NCI-H1436 treated with DMSO at 0.1 percent for 48 hours (cell line): ENCODE measurements at places on chromosomes 3 and 15.

- DNase-seq: no peak
Observed at GRCh38 chr3:115790759-115791158, 167.4 kb downstream of the GAP43 start.

GRCh38 chr3:174355505-174355904 lies 503.6 kb upstream of the NAALADL2 start:
- peak; percentile 30 for DNase-seq

DNA sequence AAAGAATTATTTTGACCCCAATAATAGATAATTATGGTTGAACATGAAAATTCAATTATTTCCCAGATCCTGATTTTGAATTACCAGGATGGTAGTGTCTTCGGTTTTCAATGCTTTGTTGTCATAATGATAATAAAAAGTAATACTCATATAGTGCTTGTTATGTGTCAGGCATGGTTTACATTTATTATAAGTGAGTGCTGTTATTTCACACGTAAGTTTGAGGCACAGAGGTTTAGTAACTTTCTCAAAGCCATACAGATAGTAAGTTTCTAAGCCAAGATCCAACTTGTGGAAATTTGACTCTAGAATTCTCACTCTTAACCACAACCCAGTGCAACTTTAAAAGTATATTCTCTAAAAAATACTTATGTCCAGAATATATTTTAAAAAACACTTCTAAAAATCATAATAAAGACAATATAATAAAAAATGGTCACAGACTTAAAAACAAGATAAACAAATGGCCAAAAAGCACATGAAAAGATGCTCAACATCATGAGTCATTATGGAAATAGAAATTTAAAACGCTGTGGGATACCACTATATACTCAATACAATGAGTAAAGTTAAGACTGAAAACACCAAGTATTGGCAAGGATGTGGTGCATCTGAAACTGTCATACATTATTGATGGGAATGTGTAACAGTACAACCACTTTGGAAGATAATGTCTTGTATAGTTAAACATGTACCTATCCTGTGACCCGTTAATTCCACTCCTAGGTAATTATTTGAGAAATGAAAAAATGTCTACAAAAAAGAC lies 45.2 kb downstream of the SPRED1 start:
- no peak for DNase-seq

DNA sequence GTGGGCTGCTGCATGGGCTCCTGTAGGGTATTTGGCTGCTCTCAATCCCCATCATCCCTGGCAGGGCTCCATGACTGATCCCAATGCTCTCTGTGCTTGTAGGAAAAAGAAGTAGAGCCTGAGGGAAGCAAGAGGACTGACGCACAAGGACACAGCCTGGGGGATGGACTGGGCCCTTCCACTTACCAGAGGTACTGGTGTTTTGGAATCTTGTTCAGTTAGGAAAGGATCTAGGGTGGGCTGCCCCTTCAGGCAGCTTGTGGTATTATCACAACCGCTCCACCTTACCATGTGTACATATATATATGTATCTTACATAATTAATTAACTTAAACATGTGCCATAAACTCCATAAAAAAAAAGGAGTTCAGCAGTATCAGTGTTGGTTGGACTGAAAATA lies 1.3 kb downstream of the SLC28A2 start:
- DNase-seq: no peak

DNA sequence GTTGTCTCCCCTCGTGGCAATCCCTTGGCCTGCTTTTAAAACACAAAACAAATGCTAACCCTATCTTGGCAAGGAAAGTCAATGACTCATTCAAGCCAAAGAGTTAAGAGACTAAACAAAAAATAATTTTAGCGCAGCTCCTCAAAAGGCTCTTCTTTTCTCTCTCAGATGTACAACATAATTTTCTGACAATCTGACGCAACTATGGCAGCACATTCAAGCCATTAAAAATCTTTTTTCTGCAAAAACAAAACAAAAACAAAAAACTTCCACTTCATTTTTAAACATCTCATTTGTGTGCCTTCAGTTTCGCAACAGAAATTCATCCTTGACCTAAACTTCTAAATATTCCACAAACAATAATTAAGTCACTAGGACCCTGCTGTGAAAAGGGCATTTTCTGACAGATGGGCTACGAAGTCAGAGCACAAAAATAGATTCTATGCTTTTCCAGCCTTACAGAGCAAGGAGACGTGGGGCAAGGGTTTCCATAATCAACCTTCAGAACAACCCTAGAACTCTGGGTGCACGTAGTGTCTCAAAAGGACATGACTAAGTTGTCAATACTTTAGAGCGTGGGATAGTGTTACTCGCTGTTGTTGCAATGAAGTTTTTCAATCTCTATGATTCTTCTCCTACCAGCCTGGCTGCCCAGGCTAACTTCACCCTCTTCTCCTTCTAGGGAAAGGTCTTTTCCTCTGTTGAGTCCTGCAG lies 84.3 kb downstream of the MB21D2 start:
- DNase-seq: no peak

DNA sequence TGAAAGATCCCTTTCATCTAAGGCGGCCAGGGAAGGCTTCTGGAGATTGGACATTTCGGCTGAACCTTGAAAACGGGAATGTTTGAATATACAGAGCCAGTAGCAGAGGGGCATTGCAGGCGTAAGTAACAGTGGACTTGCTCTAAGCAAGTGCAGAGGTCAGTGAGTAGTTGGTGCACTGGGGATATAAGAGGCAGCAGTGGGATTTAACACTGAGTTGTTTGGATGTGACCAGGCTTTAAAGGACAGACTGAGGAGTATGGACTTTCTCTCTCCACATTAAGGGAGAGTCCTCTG lies 1.3 kb downstream of the ARNT2 start:
- no peak for DNase-seq

- DNase-seq: no peak
Observed at GRCh38 chr15:67259379-67259778, 4.8 kb downstream of the IQCH start.

DNA sequence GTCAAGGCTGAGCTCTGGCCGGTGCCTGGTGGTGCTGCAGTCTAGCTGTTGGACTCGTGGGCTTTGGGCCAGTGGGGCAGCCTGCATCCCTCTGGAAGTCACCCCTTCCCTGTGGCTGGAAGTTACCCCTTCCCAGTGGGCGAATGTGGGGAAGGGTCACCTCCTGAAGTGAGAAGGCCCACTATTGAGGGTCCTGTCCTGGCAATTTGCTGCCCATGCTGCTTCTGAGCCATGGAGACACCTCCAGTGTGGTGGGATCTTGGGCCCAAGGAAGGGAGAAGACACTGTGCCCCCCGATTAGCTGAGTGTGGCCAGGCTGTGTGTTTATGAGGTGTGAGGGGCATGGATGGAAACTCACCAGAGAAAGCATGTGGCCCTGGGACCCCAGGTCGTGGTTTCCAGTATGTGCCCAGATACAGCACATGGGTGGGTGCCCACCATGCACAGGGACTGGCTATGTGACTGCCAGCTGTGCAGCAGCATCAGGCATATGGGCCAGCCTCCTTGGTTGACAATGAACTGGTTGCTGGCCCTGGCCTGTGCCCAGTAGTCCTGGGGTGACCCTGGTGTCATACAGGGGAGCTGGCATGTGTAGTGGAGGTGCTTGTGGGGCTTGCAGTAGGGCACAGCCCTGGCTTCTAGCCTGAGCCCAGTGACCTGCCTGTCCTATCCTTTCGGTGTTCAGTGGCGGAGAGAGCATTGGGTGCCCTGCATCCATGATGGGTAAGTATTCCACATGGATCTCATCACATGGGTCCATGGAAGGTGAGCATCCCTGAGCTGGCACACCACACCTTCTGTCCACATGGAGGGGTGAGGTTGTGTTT lies 221.2 kb downstream of the SNRPN start:
- DNase-seq: no peak

GRCh38 chr15:46410705-46411104 lies 775.9 kb downstream of the SQOR start:
- DNase-seq: no peak

DNA sequence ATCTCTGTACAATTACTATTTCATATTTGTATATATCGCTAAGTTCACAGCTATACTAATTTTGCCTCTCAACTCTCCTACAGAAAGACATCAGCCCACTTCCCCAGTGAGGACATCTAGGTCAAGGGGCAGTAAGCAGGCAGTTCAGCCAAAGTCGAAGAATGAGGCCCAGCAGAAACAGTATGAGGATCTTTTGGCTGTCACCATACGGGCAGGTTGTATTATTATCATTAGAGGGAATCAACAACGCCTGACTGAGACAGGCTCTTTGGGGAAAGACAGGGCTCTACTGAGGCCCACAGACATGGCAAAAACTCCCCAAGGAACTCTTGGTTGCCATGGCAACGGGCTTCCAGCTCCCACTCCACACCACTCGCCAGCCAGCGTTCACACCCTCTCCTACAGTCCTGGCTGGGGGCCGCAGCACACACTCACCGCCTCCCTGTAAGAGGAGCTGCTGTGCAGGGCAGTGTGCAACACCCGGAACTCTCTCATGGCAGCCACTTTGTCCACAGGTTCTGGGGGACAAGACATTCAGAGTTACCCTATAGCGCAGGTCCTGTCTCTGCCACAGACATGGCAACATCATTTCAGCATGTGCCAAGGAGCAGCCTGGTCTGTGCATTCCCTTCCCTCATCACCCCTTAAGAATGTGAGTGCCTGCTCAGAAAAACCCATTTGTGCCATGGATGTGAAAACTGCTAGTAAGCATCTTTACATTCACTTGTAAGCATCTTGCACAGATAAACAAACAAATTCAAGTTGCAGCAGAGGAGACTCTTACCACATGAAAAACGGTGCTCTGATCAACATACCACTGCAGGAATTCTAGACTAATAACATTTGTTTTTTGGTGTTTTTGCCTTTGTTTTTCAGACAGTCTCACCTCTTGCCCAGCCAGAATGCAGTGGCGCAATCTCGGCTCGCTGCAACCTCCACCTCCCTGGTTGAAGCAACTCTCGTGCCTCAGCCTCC lies 8.8 kb downstream of the UBL7 start:
- DNase-seq: no peak

DNA sequence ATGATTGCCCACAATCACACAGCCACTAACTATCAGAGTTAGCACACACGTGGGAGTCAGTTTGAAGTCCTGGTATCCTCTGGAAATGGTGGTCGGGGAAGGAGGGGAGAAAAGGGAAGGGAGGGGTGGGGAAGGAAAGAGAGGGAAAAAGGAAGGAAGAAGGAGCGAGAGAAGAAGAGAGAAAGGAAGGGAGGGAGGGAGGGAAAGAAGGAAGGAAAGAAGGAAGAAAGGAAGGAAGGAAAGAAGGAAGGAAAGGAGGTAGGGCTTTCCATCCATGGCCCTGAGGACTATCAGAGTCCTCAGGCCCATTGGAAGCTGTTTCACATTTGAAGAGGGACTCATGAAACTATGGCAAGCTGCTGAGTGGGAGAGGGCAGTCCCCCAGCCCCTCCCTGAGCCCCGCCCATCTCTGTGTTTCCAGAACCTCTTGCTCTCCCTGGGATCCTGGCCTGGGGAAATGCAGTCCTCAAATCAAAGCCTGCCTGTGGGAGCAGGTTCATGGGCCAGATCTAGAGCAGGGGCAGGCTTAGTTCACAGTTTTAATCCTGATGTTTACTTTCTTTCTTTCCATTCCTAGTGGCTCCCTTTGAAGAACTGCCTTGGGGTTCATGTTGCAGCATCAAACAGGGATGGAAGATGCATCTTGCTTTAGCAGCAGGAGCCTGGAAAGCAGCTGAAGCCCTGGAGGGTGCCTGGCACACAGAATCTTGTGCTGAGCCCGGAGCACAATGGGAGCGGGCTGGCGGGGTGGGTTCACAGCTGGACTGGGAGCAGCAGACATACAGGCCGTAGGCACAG lies 66.1 kb upstream of the GLCE start:
- DNase-seq: no peak

- DNase-seq: no peak
Observed at GRCh38 chr15:70327856-70328678, 230.3 kb upstream of the TLE3 start.

DNA sequence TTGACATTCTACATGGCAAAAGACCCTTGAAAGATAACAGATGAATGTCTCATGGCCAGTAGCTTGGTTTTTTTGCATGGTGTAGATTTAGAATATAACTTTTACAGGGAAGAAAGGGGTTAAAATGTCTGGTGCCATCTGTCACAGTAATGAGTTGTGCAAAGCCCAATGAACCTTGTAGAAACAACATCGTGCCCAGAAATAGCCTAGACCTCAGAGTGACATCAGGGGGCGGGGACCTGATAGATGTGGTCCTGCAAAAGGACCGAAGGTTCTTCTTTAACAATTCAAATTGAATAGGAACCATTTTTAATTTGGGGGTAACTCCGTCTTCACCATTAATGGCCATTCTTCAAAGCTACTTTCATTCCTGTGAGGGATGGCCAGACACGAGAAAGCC lies 254.1 kb upstream of the CTDSPL start:
- DNase-seq: no peak

DNA sequence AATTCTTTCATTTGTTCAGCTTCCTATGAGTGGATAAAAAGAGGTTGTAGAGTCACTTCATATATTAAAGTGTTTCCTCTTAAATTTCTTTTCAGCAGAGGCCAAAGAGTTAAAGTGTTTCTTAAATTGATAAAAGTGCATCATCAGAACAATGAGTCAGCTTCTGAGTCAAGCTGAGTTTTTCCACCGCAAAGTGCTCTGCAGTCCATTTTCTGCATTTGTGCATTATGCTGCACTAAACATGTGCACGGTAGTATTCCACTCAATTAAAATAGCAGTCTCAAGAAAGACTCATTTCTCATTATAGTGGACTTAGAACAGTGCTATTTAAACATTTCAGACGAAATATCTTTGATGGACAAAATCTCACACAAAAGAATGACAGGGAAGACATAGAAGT lies 152.0 kb downstream of the ZBBX start:
- no peak for DNase-seq

DNA sequence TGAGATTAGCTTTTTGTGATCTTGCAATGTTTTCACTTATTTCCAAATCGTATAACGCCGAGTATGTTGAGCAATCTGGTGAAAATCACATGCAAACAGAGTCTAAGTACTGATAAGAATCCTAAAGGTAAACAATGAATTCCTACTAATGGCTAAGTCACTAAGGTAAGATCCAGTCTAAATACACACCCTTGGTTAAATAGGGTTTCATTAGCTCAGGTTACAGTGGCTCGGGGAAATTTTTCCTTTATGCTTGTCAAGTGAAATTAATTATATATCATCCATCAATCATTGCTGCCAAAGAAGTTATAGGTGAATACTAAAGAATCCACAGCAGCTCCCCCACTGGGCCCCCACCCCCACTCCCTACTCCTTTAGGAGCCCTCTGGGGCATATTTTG lies 139.3 kb downstream of the SOX2 start:
- DNase-seq: peak; percentile 83

DNA sequence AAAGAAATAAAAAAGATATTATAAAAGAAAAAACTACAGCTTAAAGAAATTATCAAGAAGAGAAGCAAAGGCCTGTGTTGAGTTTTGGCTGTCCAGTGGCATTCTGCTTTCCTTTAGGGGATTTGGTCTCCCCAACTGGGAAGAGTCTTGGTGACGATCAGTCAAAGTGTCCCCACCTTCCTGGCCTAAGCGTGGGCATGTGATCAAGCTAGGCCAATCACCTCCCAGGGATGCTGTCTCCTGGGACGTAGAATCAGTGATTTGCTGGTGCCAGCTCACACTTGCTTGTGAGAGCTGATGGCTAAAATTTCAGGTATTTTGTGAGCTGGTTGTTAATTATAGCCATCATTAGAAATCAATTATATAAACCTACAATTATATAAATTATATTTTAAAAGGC lies 69.5 kb downstream of the ATP2B2 start:
- no peak for DNase-seq

- no peak for DNase-seq
Observed at GRCh38 chr3:126666658-126667528, 12.0 kb upstream of the TXNRD3 start.
